RPMI8226 (cell line): ENCODE measurements at places on chromosomes 11 and 22.

- no peak for DNase-seq
Measured at GRCh38 chr22:19891317-19892256, 36.9 kb upstream of the GNB1L start.

DNA sequence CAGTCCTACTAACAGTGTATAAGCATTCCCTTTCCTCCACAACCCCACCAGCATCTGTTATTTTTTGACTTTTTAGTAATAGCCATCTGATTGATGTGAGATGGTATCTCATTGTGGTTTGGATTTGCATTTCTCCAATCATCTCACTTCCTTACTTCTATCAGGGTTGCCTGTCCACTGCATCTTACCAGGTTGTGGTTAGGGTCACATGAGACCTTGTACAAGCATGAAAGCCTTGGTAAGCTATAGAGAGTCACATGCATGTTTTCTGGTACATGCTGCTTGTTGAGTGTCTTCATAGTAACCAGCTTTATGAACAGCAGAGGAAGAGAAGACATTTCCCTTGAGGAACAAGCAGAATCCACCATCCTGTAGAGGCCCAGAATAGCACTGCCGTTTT, 102.9 kb upstream of the PAX6 start:
- DNase-seq = no peak

GRCh38 chr22:29030618-29031226, 30.9 kb downstream of the C22orf31 start:
- no peak for DNase-seq

GRCh38 chr11:109986488-109986887, 106.7 kb upstream of the ZC3H12C start:
- no peak for DNase-seq

GRCh38 chr11:128607819-128608218, 20.5 kb upstream of the ETS1 start:
- DNase-seq = no peak

DNA sequence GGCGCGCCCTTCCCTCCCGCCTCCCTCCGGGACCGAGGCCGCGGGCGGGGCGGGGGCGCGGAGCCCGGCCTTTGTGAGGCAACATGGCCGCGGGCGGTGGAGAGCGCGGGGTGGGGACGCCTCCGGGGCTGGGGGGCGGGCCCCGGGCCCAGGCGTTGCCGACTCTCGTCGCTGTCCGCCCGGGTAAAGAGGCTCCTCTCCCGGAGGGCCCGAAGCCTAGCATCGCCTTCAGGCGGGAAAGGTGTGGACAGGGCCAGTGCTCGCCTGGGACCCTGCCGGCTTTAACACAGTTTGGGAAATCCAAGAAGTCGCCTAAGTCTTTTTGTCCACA, 369 bp downstream of the DGCR8 start:
- peak; percentile 58 for DNase-seq

DNA sequence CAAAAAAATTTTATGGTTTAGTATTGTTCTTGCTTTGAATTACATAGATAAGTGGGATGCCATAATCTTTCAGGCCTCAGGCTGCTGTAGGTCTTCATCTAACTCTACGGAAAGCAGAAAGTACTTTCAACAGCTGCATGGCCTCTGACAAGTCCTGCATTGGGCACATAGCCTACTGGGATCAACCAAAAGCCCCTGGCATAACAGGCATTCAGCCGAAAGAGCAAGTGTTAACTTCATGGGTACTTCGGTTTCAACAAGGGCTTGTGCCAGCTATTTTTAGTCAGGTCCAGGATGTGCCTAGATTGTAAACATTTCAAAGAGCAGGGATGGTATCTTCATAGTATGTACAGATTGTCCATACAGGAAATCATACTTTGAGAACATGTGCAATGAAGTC, 3.1 kb downstream of the SLN start:
- DNase-seq = no peak

DNA sequence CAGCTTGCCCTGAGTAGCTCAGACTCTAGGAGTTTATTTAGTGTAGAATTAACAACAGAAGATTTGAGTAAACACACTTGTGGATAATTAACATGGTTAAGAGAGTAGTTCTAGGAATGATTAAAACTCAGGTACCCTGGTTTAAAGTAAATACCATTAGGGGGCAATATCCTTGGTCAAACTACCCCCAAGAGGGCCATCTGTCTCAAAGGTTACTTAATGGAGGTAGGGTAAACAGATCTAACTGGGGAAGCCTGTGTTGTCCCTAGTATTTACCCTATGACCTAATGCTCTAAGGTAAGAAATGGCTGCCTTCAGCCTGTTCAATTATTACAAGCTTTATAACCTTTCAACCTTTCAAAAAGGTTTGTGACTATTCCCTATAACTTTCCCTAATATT, 10.6 kb upstream of the GLYATL1 start:
- DNase-seq = no peak

DNA sequence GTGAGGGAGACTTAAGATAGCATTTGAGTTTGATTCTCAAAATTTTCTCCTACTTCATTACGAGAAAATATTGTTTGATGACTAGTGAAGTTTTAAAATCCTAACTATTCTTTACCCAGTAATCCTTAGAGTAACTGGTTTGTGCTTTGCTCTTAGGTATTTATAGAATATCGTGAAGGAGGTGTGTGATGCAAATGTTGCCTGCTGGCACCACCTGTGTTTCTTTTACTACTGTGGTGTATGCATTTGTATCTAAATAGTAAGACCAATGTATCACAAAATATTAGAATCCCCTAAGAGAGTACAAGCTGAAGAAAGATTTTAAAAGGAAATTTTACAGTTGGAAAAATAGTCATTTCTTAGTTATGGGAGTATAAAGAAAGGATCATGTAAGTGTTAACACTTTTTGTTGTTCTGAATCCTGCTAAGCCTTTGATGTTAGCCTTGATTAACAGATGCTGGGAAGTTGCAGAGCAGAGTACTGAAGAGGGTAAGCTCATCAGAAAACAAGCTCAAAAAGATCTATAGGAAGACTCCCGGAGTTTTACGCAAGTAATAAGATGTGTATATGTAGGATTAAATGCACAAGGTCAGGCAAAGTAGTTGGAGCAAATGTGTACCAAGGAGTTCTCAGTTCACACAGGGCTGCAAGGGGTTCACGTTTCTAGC, 102.2 kb upstream of the SLC6A5 start:
- DNase-seq = no peak

GRCh38 chr22:31938296-31938695, 6.0 kb upstream of the YWHAH start:
- no peak for DNase-seq

DNA sequence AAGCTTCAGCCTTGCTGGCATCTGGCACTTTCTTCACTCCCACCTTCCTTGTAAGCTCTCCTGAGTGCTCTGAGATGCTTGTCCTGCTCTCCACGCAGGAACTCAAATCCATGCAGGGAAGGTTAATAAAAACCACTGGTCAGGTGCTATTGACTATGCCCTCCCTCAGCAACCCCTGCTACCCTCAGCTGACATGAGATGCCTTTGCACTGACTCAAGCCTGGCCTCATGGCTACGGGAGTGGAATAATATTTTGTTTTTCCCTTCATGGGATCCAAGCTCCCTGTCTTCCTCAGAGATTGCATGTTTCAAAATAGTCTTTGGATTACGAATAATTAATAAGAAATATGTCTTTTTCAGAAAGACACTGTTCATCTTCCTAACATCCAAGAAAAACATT, 31.7 kb upstream of the ABCC8 start:
- no peak for DNase-seq

DNA sequence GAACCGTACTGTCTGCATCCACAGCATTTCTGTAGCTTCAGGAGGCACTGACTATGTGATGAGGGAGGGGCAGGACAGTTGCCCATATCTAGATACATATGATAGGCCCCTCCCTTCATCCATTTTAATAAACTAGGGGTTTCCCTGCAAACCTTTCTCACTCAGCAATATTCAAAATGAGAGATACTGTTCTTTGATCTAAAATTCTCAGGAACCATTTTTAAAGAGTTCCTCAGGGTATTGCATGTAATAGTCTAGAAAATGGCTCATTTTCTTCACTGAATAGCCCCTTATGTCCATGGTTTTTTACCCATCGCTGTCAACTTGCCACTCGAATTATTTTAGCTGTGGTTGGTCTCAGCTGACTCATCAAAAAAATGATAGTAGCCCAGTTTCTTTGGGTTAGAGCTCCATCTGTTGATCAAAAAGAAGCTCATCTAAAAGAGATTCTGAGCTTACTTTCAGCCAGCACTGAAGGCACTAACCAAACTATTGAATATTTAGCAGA, 37.0 kb upstream of the DNAJB7 start:
- DNase-seq = peak; percentile 76

DNA sequence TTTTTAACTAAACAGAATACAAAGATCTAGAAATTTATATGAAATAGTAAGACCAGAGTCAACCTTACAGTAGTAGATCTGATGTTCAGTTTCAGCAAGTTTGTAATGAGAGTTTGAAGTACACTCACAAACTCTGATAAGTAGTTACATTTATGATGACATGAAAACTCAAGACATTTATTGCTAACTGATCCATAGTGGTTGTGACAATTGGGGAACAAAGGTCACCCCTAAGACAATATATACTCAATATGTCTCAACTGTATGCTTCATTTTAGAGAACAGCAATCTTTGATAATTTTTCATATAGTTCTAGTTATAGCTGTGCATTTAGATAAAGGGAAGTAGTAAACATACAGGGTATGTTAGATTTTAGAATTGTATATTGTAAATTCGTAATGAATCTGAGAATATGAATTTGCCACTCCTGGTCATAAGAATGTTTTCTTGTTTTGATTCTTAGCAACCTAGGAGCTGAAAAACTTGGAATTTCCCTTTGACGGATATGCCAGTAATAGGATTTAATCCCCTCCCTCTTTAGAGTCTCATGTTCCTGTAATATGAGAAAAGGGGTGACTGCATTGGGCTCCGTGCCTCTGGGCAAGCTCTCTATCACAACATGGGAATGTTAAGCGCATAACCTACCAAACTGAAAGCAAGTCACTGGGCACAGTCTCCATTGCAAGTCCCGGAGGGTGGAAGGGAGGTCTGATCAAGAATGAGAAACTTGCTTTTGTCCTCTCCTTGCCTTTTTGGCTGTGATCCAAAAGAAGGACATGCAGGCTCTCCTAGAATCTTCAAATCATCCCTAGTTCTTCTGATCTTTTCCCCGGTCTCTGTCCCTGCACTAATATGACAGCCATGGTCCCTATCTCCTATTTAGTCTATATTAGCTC, 11.4 kb downstream of the OR10D3 start:
- DNase-seq = no peak

DNA sequence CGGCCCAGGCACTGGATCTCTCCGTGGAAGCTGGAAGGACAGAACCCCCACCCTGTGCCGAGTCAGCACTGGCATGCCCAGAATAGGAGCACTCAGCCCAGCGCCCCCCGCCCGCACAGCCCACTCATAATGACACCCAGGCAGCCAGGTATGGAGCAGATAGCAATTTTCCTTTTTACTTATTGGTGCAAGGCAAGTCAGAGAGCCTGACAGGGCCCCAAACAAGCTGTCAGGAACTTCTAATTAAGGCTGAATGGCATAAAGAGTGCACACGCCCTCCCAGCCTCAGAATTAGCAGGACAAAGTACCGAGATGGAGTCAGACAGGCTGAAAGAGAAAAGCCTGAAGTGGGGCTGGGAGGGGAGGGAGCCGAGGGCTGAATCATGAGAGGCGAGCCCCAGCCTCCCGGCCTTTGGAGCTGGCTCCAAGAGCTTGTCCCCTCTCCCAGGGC, 76.9 kb downstream of the DSCAML1 start:
- DNase-seq = no peak

GRCh38 chr11:126920833-126921232, 79.7 kb downstream of the KIRREL3 start:
- no peak for DNase-seq

DNA sequence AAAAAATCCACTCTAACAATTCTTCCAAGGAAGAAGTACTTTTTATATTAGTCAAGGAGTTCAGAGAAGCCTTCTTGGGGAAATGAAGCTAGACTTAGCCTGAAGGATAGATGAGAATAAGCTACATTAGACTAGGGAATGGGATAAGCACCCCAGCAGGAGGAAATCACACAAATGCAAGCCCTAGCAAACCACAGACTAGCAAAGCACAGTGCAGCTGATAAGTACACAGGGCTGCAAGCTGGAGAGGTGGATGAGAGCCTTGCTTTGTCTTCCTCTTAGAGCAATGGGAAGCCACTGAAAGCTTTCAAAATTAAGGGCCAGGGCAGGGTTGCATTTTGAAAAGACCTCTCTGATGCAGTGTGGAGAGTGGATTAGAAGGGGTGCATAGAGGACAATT, 946.2 kb downstream of the LRRC4C start:
- DNase-seq = peak; percentile 7

DNA sequence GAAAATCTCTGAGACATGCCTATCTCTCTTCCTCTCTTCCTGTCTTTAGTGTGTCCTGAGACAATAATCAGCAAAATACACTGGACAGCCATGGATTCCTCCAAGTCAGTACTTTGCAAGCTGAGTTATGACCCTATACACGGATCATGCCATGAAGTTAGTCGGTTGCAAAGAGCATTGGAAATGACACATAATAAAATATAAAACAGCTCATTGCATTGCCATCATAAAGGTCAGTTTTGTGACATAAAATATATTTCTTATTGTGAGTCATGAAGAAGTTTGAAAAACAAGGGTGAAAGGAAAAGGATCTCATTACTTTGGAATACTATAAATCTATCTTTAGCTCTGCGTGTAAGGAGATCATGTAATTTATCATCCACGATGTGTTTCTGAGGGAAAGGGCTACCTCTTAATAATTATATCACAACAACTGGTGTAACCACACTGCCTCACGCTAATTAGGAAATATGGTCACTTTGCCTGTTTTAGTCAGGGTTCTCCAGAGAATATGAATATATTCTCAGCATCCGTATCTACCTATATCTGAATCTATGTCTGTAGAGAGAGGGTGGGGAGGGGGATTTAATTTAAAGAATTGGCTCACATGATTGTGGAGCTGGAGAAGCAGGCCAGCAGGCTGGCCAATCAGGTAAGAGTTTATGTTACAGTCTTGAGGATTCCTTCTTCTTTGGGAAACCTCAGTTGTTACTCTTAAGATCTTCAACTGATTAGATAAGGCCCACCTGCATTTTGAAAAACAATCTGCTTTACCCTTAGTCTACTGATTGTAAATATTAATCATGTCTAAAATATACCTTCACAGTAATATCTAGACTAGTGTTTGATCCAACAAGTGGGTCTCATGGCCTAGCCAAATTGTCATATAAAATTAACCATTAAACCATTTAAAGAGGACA, 198.8 kb downstream of the FAT3 start:
- DNase-seq = no peak
